Heart left ventricle (tissue), 16 donors: ENCODE measurements at places on chromosomes 5 and 9. TPM values are rescaled to one million over a fixed set of nuclear protein-coding genes. Genes with fewer than 3 reads are reported as not detected.
A peak's percentile ranks its signal among the peaks of the same experiment; 100 is the strongest.

- H3K27ac ChIP-seq: no peak overlapping the region
- no peaks in the 10 kb centered on the region for H3K36me3 ChIP-seq
- H3K4me3 ChIP-seq: no peak overlapping the region
- no peaks in the 10 kb centered on the region for H3K4me1 ChIP-seq
- no peak for DNase-seq
- no peaks in the 10 kb centered on the region for H3K27me3 ChIP-seq
Observed at GRCh38 chr5:157352756-157353340, 86.9 kb downstream of the CYFIP2 start.

- no peak overlapping the region for H3K4me3 ChIP-seq
- H3K36me3 ChIP-seq: peaks cover 8% of the 10 kb centered on the region
Observed at GRCh38 chr5:141388661-141389060, 1.2 kb downstream of the PCDHGB4 start.

DNA sequence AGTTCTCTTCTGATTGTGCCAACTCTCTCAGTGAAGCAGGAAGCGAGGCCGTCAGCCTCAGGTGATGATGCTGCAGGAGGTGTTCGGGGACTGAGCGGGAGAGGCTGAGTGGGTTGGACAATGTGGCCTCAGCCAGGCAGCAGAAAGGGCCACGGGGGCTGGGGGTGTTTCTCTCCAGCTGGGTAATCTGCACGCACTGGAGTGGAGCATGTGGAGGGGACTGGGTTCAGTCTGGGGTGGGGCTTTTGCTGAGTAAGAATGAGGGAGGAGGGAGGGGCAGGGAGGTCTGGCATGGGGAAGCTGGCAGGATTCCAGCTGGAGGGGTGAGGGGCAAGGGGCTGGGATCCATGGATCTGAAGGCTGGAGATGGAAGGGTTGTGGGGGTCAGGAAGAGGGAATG, 60.8 kb upstream of the PHYKPL start:
- no peaks in the 10 kb centered on the region for H3K4me1 ChIP-seq
- H3K27ac ChIP-seq: no peak overlapping the region
- peaks cover 3% of the 10 kb centered on the region for H3K27me3 ChIP-seq
- no peak overlapping the region for H3K4me3 ChIP-seq

GRCh38 chr5:128791312-128791711, 174.0 kb upstream of the SLC27A6 start:
- no peaks in the 10 kb centered on the region for H3K36me3 ChIP-seq
- no peak overlapping the region for H3K27ac ChIP-seq
- no peak for DNase-seq
- H3K4me3 ChIP-seq: no peak overlapping the region
- H3K27me3 ChIP-seq: no peaks in the 10 kb centered on the region
- H3K4me1 ChIP-seq: no peaks in the 10 kb centered on the region

DNA sequence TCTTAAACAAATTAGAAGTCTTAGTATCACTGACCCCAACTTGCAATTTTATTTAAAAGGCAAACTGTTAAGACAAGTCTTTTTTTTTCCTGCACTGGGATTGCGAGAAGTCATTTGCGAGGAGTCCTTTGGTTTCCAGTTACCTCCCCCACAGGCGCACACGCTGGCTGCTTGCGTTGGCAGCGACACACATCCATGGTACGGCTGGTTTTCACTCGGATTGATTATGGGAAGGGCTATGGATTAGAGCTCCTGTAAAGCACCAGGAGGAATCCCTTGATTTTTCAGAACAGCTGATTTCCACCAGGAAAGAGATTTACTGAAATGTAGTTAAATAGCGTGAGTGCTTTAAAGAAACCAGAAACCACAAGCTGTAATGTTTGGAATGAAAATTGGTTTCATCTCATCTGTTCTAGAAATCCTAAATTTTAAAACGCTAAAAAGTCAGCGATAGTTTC, 737 bp downstream of the SLC1A3 start:
- peak; percentile 26 for DNase-seq
- peaks cover 29% of the 10 kb centered on the region for H3K4me1 ChIP-seq
- H3K36me3 ChIP-seq: no peaks in the 10 kb centered on the region
- H3K4me3 ChIP-seq: peak overlapping the region; percentile 64
- peaks cover 5% of the 10 kb centered on the region for H3K27me3 ChIP-seq

GRCh38 chr5:67377631-67378030, 181.0 kb upstream of the CD180 start:
- no peak overlapping the region for H3K4me3 ChIP-seq
- DNase-seq: no peak
- no peaks in the 10 kb centered on the region for H3K36me3 ChIP-seq
- H3K4me1 ChIP-seq: no peaks in the 10 kb centered on the region
- H3K27ac ChIP-seq: no peak overlapping the region
- H3K27me3 ChIP-seq: no peaks in the 10 kb centered on the region

GRCh38 chr9:81565609-81566008, 123.7 kb downstream of the TLE1 start:
- H3K4me1 ChIP-seq: no peaks in the 10 kb centered on the region
- H3K36me3 ChIP-seq: no peaks in the 10 kb centered on the region
- no peak for DNase-seq
- H3K27me3 ChIP-seq: no peaks in the 10 kb centered on the region

DNA sequence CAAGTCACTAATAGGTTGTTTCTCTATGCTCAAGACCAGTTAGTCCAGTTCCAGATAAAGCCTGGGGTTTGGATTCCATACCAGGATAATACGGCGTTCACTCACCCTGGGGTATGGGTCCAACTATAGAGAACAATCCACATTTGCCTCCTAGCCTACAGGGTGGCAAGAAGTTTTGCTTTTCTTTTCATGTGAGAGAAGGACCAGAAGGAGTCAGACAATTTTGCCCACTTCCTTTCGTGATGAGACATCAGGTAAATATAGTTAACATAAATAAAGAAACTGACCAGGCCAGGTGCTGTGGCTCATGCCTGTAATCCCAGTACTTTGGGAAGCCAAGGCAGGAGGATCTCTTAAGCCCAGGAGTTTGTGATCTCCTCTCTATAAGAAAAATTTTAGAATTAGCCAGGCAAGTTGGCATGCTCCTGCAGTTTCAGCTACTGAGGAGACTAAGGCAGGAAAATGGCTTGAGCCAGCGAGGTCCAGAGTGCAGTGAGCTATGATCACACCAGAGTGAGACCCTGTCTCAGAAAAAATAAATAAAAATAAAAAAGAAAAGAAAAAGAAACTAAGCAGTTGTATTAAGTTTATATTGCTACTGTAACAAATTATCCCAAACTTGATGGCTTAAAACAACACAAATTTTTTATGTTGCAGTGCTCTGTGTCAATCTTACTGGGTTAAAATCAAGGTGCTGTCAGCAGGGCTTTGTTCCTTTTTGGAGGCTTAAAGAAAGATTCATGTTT, 7.5 kb upstream of the REEP5 start:
- no peaks in the 10 kb centered on the region for H3K36me3 ChIP-seq
- H3K27me3 ChIP-seq: no peaks in the 10 kb centered on the region
- H3K4me1 ChIP-seq: no peaks in the 10 kb centered on the region
- DNase-seq: no peak
- no peak overlapping the region for H3K4me3 ChIP-seq

DNA sequence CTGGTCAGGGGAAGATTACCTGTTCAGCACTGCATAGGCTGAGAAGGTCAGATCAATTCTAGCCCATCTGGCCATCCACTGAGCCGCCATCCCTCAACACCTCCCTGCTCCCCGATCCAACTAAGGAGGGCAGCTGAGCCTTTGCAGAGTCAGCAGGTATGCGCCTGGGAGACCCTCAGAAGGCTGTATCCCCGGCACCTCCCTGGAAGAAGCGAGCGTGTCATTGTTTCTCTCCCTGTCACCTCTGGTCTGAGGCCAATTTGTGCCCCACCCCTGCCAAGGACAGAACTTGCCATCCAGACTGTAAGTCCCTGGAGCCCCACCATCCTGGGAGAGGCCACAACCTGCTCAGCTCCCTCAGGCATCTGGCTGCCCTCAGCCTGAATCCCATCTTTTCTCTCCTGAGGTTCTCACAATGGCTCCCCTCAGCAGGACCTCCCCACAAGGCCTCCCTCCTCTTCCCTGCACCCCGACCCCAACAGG, 2.6 kb downstream of the CLTB start:
- no peak overlapping the region for H3K4me3 ChIP-seq
- DNase-seq: no peak
- no peak overlapping the region for H3K27ac ChIP-seq
- H3K4me1 ChIP-seq: peaks cover 45% of the 10 kb centered on the region
- H3K27me3 ChIP-seq: no peaks in the 10 kb centered on the region

DNA sequence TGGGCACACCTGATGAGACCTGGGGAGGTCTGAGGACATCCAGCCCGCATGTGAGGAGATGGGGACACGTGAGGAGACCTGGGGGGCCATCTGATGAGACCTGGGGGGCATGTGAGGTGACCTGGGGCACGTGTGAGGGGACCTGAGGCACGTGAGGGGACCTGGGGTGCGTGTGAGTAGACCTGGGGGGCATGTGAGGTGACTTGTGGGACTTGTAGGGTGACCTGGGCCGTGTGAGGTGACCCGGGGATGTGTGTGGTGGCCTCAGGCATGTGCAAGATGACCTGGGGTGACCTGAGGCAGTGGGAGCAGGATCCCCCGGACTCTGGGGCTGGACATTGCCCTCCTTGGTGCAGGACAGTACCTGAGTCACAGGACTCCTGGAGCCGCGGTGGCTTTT, 30.6 kb downstream of the PNPLA7 start:
- H3K27me3 ChIP-seq: no peaks in the 10 kb centered on the region
- peaks cover 8% of the 10 kb centered on the region for H3K36me3 ChIP-seq
- no peaks in the 10 kb centered on the region for H3K4me1 ChIP-seq
- no peak overlapping the region for H3K4me3 ChIP-seq
- no peak overlapping the region for H3K27ac ChIP-seq
- DNase-seq: no peak

DNA sequence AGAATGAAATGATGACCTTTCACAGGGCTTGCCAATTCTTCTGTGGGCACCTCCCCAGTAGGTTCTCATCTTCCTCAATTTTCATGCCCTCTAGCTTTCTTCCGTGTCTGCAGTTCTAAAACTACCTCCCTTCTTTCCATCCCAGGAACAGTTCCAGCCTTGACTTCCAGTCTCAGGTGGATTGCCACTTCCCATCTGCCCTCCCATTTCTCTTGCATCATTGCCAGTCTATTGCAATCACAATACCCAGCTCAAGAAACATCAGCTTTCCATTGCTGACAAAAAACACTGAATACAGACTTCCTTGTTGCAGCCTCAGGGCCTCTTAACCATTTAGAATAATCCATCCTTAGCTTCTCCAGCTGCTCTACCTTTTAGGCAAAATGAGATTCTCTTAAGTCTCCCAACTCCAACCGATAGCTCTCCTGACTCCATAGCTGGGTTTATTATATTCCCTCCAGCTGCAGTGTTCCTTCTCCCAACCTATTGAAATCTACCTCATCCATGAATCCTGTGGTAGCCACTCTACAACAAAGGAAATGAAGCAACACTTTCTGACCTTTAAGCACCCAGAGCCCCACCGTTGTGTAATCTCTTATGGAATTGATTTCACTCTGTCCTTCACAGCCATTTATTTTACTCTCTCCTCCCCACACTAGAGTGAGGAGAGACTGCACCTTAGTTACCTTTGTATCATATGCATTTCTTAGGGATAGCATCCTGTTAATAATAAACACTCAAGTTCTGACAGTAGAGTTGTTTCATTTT, 75.6 kb upstream of the PCA3 start:
- H3K36me3 ChIP-seq: no peaks in the 10 kb centered on the region
- H3K27ac ChIP-seq: no peak overlapping the region
- H3K4me3 ChIP-seq: no peak overlapping the region

DNA sequence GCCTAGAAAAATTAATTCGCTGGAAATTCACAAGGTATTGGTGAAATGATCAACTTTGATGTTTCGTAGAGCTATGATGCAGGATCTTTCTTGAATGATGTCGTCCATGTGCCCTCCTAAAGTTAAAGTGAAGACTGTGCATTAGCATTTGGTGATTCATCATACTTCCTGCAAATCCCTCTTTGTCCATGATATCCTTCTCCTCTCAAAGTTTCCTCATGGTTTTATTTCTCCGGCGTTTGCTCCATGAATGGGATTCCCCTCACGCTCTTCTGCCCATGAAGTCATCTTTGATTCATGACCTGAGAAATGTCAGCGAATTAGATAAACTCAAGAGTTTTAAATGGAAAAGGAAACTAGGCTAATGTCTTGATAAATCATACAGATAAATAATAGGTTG, 372.7 kb downstream of the PSAT1 start:
- no peak overlapping the region for H3K4me3 ChIP-seq
- H3K27me3 ChIP-seq: no peaks in the 10 kb centered on the region
- H3K27ac ChIP-seq: no peak overlapping the region
- no peaks in the 10 kb centered on the region for H3K36me3 ChIP-seq
- DNase-seq: no peak

GRCh38 chr5:94613583-94613982, 4.8 kb downstream of the KIAA0825 start:
- H3K36me3 ChIP-seq: no peaks in the 10 kb centered on the region
- H3K4me3 ChIP-seq: no peak overlapping the region
- H3K4me1 ChIP-seq: peaks cover 6% of the 10 kb centered on the region

- DNase-seq: no peak
- H3K4me1 ChIP-seq: peaks cover 9% of the 10 kb centered on the region
- no peak overlapping the region for H3K4me3 ChIP-seq
- no peak overlapping the region for H3K27ac ChIP-seq
- peaks cover 6% of the 10 kb centered on the region for H3K27me3 ChIP-seq
Observed at GRCh38 chr9:3179711-3180110, 335.8 kb upstream of the PUM3 start.

DNA sequence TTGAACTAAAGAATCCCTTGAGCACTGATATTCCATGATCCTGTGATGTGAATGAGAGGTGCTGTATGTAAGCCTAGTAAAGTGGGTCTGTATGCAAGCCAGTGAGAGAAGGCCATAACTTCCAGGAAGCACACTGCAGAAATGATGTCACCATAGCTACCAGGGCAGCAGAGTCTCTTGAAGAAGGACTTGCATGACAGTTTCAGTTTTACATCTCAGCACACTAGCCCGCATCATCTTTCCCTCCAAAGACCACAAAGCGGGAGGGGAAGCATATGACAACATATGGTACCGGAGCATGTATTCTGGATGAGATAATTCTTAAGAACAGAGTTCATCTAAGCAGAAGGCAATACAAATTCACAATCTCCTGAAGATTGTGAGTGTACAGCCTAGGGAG, 37.6 kb upstream of the MAST4 start:
- H3K36me3 ChIP-seq: no peaks in the 10 kb centered on the region
- H3K4me3 ChIP-seq: no peak overlapping the region
- no peak overlapping the region for H3K27ac ChIP-seq
- no peaks in the 10 kb centered on the region for H3K27me3 ChIP-seq
- no peak for DNase-seq

- no peak overlapping the region for H3K4me3 ChIP-seq
- DNase-seq: no peak
- H3K27me3 ChIP-seq: no peaks in the 10 kb centered on the region
- H3K4me1 ChIP-seq: peaks cover 19% of the 10 kb centered on the region
Observed at GRCh38 chr5:139196296-139196956, 1.7 kb downstream of the SIL1 start.

The SH3PXD2B gene
- 10.6 TPM for total RNA-seq

The PNPLA7 gene
- 4.4 TPM for total RNA-seq

The GLRA1 gene
- not detected for total RNA-seq

The FOXD4 gene
- total RNA-seq: not detected

The ORM2 gene
- not detected for total RNA-seq
